ENCODE measurements at places on chromosomes 12 and 14.

DNA sequence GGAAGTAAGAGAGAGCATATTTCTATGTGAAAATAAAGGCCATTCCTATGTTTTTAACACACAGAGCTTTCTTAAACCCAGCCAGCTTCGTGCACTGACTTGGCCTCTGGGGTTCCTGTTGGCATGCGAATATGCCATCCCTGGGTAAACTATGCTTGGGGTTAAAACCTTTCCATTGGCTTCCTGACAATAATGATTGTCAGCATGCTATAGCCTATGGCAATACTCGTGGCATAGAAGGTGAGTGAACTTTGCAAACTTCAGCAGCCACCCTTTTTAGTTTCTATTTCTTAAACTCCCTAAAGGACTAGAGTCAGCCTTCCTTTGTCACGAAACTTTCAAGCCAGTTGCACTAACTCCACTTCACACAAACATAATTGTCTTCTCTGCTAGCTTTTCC is 148.4 kb upstream of the RGS6 start:
- DNase-seq, result no peak

DNA sequence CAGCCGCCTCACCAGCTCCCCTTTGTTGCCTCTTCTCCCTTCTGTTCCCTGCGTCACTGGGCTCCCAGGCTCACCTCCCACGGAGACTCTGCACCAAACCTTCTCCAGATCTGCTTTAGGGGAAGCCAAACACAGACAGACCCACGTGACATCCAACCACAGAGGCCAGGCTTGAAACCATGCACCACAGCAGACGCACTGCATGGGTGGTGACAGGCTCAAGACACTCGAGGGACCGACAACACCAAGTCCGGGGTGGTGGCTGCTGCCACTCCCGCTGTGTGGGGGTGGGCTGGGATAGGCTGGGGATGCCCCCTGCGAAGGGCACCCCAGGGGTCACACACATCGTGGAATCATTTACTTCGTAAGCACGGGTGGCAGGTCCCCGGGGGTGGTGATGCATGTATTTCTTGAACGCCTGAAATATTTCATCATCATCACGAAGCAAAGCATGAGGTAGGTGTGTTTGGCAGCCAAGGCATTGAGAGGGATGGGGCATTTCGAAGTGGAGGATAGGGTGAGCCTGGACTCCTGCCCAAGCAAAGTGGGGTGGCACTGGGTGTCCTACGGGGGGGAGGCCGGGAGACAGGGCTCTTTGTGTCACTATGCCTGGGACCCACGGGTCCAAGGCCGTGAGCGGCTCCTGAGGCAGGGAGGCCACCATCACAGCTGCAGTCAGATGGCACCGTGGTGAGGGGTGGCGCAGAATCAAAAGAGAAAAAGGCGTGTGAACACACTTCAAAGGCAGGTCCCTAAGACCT is 66.8 kb upstream of the RFLNA start:
- DNase-seq, result no peak

DNA sequence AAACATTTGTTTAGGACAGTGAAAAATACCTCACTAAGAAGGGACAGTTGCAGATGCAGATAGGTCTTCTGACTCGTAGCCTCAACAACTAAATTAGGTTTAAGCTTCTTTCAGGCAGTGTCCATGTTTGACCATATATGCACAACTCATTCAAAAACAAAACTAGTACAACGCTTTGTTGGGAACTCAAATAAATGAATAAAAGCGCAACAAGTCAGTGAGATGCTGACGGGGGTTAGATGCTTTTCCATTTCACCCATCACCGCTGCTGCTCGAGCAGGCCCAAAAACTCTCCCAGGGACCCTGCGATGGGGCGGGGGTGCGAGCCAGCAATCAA is 633 bp downstream of the RPAP3 start:
- DNase-seq, result no peak

DNA sequence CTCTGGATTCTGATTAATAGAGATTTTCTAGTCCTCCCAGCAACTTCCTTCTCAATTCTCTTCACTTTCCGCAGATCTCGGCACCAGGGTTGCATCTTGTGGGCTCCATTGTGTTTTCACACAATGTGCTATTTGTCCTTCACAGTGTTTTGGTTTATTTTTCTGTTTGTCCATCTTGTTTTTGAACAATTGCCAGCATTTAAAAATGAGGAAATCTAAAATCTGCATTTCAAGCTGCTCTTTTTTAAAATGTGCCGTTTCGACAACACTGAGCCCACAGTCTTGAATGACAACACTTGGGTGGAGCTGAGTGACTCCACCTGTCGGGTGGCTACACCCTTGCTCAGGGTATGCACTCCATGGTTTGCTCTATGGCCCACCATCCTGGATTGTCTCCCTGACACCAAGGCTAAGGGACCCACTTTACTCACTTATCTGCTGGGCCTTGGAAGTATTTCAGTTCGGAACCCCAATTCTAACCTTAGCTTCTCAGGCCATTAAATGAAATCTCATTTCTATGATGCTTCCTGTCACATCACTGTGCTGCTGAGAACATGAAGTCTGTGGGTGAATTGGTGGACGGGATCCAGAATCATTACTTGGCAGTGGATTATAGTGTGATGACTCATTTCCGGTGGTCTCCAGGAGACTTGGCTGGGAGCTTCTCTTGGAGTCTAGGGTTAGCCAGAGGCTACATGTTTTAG is 3.4 kb upstream of the MYRFL start:
- DNase-seq, result no peak

GRCh38 chr12:68476794-68477193 is 133.9 kb upstream of the RAP1B start:
- no peak for DNase-seq

DNA sequence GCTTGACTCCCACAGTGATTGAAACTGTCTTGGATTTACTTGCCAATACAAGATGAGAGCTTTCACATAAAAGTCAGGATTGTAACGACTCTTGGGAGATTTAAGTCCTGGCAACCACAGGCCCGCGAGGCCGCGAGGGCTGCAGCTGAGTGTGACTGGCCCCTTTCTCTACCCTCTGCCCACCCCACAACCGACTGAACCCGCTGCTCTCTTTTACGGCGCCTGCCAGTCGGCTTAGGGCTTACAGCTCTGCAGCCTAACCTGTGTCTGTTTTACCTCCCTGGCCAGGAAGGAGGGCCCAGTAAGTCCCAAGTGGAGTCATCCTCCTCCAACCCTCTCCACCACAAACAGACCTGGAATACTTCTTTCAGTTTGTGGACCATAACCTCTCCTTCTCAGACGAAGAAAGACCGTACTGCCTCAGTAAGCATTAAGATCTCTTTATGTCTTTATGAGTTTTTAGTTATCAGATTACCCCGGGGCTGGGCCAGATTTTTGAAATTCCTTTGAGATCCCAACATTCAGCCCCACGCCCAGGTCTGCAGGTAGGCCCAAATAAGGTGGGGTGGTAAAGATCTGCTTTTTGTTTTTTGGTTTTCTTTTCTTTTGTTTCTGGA is 12.6 kb upstream of the TIGAR start:
- no peak for DNase-seq

DNA sequence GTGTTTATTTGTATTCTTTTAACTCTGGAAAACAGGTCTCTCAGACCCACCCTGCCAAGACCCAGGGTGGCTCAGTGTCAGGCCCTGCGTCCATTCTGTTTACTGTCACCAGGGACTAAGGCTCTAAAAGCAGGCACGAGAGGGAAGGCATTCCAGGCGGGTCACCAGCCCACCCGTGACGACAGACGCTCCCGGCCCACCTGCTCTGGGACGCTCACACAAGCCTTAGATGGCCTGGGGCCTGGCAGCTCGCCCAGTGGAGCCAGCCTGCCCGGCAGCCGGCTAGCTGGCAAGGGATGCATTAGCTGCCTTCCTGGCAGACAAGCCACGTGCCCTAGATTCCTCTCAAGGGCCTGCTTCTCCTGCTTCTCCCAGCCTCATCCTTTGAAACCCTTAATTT is 9.2 kb upstream of the NUAK1 start:
- DNase-seq, result peak; percentile 81

- no peak for DNase-seq
Observed at GRCh38 chr14:54220071-54220703, 176.6 kb upstream of the CDKN3 start.

DNA sequence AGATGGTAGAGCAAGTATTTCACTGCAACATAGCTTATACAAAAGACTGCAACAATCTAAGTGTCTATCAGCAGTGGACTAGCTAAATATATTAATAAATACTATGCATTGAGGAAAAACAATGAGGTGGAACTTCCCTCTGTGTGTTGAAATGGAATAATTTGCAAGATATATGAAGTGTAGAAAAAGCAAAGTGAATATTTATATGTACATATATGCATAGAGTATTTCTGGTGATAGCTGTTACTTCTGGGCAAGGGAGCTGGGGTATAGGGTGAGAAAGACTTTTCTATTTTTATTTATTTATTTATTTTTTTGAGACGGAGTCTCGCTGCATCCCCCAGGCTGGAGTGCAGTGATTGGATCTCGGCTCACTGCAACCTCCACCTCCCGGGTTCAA is 33.9 kb downstream of the DNAL1 start:
- DNase-seq, result no peak

- DNase-seq, result no peak
Observed at GRCh38 chr12:27502021-27502435, 22.0 kb upstream of the PPFIBP1 start.

GRCh38 chr12:48997719-48998496 is 1.3 kb downstream of the DDN start:
- no peak for DNase-seq

GRCh38 chr12:30548203-30548602 is 147.5 kb downstream of the IPO8 start:
- DNase-seq, result no peak

GRCh38 chr14:74611650-74612349 is at the start of gene LTBP2:
TSS of gene LTBP2 (minus strand) at chr14:74612237. CDS start at chr14:74611944, 293 bp downstream.
- DNase-seq, result no peak

DNA sequence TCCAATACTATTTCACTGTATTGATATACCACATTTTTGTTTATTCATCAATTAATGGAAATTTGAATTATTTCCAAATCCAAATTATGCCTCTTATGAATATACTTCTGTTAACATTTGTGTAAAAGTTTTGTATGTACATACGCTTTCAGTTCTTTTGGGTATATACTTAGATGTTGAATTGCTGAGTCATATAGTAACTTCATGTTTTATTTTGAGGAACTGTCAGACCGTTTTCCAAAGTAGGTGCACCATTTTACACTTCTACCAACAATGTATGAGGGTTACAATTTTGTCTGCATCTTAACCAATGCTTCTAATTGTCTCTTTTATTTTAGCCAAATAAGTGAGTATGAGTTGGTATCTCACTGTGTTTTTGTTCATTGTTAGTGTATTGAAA is 10.2 kb upstream of the CCER1 start:
- DNase-seq, result no peak

GRCh38 chr12:25262389-25263074 is 11.8 kb upstream of the KRAS start:
- no peak for DNase-seq

- DNase-seq, result no peak
Observed at GRCh38 chr14:95320078-95320895, 579 bp upstream of the CLMN start.

DNA sequence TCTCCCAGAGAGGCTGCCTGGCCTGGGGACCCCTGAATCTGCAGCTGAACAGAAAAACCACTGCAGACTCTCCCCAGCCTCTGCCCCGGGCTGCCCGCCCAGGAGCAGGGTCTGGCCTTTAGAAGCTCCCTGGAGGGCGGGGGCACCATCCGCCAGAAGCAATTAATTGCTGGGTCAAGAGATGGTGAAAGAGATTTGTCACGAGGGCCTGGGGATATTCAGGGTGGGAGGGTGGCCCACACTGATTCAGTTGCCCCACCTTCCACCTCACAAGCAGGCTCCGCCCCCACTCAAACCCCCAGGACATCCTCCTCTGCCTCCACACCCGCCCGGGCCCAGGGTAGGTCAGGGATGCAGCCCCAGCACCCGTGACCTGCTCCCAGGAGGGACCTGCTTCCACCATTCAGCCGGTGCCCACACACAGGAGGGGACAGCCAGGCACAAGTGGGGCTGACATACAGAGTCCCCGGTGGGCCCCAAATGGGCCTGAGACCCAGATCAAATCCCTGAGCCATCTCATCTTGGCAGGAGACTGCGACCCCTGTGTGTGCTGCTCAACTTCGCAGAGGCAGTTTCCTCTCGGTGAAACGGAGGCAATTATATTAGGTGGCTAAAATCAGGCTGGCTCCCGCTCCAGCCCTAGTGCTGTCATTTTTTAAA is 23.0 kb downstream of the NCOR2 start:
- DNase-seq, result no peak

GRCh38 chr12:85244561-85244960 is 35.5 kb upstream of the ALX1 start:
- no peak for DNase-seq

GRCh38 chr12:82866946-82867345 is 180.2 kb downstream of the TMTC2 start:
- DNase-seq, result no peak

DNA sequence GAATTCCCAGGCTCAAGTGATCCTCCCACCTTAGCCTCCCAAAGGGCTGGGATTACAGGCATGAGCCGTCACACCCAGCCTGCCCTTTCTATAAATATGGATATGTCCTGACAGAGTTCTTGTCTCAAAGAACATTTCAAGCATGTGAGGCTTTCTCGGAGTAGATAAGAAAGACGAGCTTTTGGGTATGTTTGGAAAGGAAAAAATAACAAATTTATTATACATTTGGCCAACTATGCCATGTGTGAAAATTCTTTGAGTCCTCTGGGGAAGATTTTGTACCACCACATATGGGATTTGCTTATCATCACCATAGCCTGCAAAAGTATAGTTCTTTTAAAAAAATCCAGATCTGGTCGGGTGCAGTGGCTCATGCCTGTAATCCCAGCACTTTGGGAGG is 23.7 kb upstream of the MYBPC1 start:
- DNase-seq, result no peak

- DNase-seq, result no peak
Observed at GRCh38 chr14:96385385-96385784, 6.5 kb upstream of the AK7 start.

GRCh38 chr12:89695100-89695499 is 13.5 kb downstream of the ATP2B1 start:
- DNase-seq, result no peak

DNA sequence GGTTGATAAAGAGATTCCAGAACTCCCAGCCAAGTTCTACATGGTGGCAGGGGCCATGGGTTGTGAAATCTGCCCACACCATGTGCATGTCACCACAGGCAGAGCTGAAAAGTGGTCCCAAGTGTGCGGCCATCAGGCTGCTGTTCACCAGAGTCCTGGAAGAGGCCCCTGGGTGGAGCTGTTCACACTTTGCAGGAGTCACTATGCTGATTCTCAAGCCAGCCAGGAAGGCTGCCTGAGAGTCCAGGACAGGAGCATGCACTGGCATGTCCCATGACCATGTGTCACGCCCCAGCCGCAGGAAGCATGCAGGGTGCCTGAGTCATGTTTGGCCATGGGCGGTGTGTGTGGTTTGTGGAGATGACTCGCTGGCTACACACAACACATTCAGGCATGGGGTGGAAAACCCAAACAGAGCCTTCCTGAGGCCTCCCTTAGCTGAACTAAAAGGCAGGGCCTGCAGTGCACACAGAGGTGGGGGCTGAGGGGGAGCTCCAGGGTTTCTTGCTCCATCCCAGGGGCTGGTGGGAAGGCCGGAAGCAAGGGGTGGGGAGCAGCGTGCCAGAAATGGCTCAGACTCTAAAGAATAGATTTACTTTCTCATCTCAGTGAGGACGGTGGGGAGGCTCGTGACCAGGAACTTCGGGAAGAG is 19.4 kb downstream of the ABCB9 start:
- DNase-seq, result no peak

- no peak for DNase-seq
Observed at GRCh38 chr14:91084516-91084915, 24.1 kb upstream of the RPS6KA5 start.

GRCh38 chr12:112218150-112218549 is 92.8 kb downstream of the TRAFD1 start:
- no peak for DNase-seq

Measured in posterior cingulate gyrus (tissue), 11 donors.